Stimulated activated CD4-positive, alpha-beta T cell treated with anti-CD3 and anti-CD28 coated beads, Interleukin-1b, Interleukin-23, amount 100 ng/mL, for 48 hours (primary cell): ENCODE measurements at places on chromosomes 4 and X.

GRCh38 chr4:143377611-143378099, 41.0 kb downstream of the GAB1 start:
- no peak for DNase-seq

DNA sequence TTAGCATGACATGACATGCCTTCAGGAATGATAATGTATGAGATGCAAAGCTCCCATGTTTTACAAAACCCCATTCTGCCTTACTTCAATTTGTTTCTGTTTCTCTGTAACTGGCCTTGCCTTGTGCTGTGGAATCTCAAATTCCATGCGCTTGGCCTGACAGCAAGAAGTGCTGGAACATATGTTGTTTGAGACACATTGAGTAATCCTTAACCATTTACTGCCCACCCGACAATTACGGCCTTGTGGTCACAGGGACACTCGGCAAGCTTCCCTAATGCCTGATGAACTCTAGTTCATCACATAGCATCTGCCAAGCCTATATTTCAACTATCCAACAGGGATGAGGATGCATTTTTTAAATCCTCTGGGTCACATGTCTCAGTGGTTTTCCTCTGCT, 226.4 kb upstream of the CASK start:
- DNase-seq, result no peak

- DNase-seq, result no peak
Measured at GRCh38 chr4:176981551-176981950, 188.8 kb upstream of the VEGFC start.

DNA sequence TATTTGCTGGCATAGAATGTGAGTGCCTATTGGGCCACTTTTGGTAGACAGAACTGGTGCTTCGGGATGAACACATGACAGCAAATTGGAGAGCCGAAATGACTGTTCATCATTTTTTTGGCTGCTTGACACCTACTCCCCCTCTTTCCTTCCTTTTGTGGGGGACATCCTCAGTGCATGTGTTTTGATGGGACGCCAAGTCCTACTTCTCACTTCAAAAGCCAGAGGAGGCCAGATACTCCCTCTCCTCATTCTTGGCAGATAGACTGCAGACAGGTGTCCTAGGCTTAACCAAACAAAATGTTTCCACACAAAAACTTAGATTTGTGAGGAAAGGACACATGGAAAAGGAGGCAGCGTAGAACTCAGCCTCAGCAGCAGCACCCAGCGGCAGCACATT, 62.4 kb downstream of the DCHS2 start:
- no peak for DNase-seq

DNA sequence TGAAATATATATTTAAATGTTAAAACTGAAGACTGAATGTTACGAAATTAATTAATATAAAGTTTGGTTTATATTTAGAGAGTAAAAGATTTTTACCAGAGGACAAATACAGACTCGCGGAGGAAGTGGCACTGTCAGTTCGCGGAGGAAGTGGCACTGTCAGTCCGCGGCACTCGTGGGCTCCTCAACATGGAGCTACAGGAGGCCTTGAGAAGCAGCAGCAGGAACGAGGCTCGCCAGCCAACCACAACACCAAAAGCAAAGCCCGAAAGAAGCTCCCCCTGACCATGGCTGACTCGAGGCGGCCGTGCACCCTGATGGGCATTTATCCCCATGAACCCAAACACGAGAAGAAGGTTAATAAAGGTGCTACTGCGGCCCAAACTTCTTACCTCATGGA, 125.3 kb upstream of the PABPC4L start:
- no peak for DNase-seq

DNA sequence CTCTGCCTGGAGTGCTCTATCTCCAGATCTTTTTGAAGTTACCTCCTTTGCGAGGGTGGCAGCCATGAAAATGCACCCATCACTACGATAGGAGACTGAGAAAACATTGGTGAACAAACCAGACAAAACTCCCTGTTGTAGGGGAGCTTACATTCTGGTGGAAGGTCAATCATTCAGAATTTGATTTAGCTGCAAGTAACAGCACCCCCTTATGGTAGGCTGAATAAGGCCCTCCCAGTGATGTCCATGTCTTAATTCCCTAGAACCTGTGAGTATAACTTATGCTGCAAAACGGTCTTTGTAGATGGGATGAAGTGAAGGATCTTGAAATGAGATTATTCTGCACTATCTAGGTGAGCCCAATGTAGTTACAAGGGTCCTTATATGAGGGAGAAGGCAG, 5.6 kb upstream of the TEC start:
- DNase-seq, result no peak

DNA sequence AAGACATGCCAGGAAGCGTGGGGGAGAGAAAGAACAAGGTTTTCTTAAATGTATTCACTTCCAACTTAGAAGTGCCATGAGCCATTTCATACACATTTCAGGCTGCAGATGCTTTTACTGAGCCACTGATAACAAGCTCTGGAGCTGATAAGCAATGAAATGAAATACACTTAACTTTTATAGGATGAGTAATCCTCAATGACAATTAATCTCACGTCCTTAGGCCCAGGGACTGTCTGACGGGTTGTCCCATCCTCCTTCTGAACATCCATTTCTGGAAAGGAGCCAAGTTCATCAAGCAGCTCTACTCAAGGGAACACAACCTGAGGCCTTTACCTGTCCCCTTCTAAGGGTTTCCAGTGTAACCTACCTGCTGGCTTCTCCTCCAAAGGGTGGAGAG, 121.2 kb downstream of the PARM1 start:
- no peak for DNase-seq

GRCh38 chr4:81954271-81954670, 419.5 kb downstream of the HNRNPD start:
- no peak for DNase-seq
